Heart left ventricle (tissue), 16 donors: ENCODE measurements at places on chromosomes 5 and 9. TPM values are rescaled to one million over a fixed set of nuclear protein-coding genes. Genes with fewer than 3 reads are reported as not detected.

HTR4 gene
- 1.6 TPM for total RNA-seq

FLT4 gene
- 9.3 TPM for total RNA-seq

DNA sequence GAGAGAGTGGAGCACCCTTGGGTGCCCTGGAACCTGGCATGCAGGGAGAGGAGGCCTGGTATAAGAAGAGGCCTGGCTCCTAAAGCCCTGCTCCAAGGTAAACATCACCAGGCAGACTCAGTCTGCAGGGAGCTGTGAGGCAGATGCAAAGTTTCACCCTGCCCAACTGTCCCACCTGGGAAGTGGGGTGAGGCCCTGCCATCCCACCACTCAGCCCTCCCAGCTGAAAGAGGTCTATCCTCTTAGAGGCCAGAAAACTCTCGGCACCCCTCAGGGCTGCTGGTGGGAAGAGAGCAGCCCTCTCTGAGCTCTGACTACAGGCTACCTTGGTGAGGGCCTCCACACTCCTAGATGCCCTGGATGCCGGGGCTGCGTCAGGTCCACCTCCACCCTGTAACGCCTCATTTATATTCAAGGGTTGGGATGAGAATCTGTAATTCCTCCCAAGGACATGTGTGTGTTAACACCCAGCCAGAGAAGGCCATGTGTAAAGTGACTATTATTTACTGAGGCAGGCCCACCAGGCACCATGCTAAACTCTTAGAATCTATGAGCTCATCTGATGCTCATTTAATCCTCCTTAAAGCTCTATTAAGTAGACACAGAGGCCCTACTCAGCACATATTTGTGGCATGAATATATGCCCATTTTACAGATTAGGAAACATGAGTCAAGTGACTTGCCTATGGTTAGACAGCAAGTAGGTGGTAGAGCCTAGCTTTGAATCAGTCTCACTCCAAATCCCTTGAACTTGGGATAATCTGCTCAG, 205.9 kb downstream of the FSTL4 start:
- H3K27ac ChIP-seq: no peak overlapping the region
- H3K36me3 ChIP-seq: no peaks in the 10 kb centered on the region
- H3K4me3 ChIP-seq: no peak overlapping the region
- no peaks in the 10 kb centered on the region for H3K4me1 ChIP-seq
- peaks cover 4% of the 10 kb centered on the region for H3K27me3 ChIP-seq

SPINK6 gene
- total RNA-seq: not detected

DNA sequence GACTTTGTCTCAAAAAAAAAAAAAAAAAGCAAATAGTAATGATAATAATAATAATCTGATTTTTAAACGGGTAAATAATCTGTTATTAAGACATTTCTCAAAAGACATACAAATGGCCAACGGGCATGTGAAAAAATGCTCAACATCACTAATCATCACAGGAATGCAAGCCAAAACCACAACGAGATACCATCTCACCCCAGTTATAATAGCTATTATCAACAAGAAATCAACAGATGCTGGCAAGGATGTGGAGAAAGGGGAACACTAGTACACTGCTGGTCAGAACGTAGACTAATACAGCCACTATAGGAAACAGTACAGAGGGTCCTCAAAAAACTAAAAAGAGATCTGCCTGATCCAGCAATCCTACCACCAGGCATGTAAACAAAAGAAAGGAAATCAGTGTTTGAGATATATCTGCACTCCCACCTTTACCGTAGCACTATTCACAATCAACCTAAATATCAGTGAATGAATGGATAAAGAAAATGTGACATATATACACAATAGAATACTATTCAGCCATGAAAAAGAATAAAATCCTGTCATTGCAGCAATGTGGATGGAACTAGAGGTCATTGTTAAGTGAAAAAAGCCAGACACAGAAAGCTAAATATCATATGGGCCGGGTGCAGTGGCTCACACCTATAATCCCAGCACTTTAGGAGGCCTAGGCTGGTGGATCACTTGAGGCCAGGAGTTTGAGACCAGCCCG, 24.9 kb downstream of the VAV2 start:
- no peak for DNase-seq
- H3K36me3 ChIP-seq: no peaks in the 10 kb centered on the region
- no peak overlapping the region for H3K27ac ChIP-seq
- no peaks in the 10 kb centered on the region for H3K27me3 ChIP-seq
- H3K4me3 ChIP-seq: no peak overlapping the region

DNA sequence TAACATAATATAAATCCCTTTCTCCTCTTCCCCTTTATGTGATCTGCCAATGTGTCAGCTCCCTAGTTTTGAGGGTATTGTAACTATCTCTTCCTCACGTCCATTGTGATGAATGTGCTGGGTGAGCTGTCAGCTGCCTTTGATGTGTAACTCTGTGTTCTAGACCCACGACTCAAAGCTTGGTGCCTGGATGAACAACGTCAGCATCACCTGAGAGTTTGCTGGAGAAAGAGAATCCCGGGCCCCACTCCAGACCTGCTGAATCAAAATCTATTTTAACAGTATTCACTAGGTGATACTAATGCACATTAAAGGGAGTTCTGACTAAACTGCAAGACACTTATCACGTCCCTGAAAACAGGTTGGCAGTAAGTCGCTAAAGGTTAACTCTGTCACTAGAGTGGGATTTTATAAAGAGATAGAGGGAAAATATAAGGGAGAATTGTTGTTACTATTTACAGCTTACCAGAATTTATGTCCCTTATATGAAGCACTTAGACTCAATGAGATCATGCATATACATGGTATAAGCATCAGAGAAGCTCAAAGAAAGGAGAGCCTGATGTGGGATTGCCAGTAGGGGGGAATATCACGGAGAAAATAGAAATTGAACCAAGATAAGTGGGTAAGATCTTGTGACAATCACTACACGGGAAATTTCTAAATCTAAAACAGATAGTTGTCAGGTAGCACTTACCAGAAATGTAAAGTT, 423.8 kb upstream of the SLC30A5 start:
- H3K4me3 ChIP-seq: no peak overlapping the region
- H3K27me3 ChIP-seq: no peaks in the 10 kb centered on the region
- DNase-seq: no peak
- no peak overlapping the region for H3K27ac ChIP-seq
- no peaks in the 10 kb centered on the region for H3K36me3 ChIP-seq
- no peaks in the 10 kb centered on the region for H3K4me1 ChIP-seq

DNA sequence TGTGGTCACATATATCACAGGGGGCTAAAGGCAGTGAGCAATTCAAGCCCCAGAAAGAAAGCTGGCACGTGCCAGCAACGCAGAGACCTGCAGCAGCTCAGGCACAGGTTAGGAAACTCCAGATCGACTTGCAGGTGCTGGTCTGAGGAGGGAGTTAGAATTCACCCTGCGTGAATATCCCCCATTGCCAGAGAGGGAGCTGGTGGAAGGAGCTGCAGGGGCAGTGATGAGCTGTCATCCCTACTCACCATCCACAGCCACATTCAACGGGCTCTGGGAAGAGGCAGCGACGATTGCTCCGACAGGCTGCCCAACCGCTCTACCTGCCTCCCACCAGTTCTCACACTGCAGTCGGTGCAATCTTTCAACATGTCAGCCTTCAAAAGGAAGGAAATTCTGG, 40.8 kb upstream of the CLK4 start:
- DNase-seq: no peak
- peaks cover 8% of the 10 kb centered on the region for H3K27me3 ChIP-seq
- no peaks in the 10 kb centered on the region for H3K36me3 ChIP-seq
- H3K4me3 ChIP-seq: no peak overlapping the region
- H3K4me1 ChIP-seq: no peaks in the 10 kb centered on the region
- H3K27ac ChIP-seq: no peak overlapping the region

- H3K4me3 ChIP-seq: no peak overlapping the region
- H3K36me3 ChIP-seq: no peaks in the 10 kb centered on the region
- DNase-seq: no peak
- H3K4me1 ChIP-seq: no peaks in the 10 kb centered on the region
- H3K27ac ChIP-seq: no peak overlapping the region
These were observed 268.7 kb upstream of the GAS1 start for GRCh38 chr9:87216036-87216435.

- no peaks in the 10 kb centered on the region for H3K27me3 ChIP-seq
- H3K27ac ChIP-seq: peak overlapping the region; percentile 84
- peak; percentile 59 for DNase-seq
- peaks cover 3% of the 10 kb centered on the region for H3K36me3 ChIP-seq
These were observed 27.6 kb downstream of the ZDHHC11B start for GRCh38 chr5:756865-757345.

DNA sequence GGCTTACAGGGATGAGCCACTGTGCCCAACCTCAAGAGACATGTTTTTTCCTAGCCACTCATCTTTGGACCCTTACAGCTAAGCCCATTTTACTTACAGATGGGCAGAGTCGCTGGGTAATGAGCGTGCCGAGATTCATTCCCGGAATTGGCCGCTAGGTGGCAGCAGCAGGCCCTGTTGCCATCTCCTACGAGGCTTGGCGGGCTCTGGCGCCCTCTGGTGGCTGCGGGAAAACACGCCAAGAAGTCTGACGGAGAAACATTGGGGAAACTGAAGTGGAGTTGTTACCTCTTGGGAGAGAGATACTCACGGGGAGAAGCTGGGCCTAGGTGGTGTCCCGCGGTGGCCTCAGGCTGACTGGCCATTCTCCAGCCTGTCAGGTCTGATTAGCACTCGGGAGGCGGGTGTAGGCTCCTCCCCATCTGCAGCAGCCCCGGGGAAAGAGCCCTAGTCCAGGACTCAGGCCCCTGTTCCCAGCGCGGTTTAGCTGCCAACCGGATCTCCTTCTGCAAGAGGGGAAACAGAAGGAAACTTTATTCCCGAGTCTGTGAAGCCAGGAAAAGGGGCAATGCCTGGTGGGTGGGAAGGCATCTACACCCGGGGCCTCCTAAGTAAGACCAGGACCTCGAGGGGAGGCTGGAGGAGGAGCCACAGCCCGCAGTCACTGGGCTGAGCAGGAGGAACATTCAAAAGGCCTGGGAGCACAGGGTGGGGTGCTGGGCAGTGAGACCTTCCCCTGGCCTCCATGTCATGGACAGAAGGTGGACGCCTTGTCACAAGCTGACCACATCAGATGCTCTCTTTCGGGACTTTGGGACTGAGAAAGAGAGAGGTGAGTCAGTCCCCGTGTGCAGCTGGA, 9.7 kb downstream of the PTGES2 start:
- H3K36me3 ChIP-seq: no peaks in the 10 kb centered on the region
- H3K27me3 ChIP-seq: no peaks in the 10 kb centered on the region
- peak; percentile 94 for DNase-seq
- peaks cover 7% of the 10 kb centered on the region for H3K4me1 ChIP-seq

- peaks cover 8% of the 10 kb centered on the region for H3K4me1 ChIP-seq
- H3K27ac ChIP-seq: peak overlapping the region; percentile 43
- H3K27me3 ChIP-seq: no peaks in the 10 kb centered on the region
- H3K4me3 ChIP-seq: no peak overlapping the region
- H3K36me3 ChIP-seq: no peaks in the 10 kb centered on the region
These were observed 31.6 kb downstream of the CDH6 start for GRCh38 chr5:31225118-31225517.

- no peaks in the 10 kb centered on the region for H3K4me1 ChIP-seq
- no peaks in the 10 kb centered on the region for H3K36me3 ChIP-seq
- no peak overlapping the region for H3K27ac ChIP-seq
- no peaks in the 10 kb centered on the region for H3K27me3 ChIP-seq
- DNase-seq: no peak
- no peak overlapping the region for H3K4me3 ChIP-seq
These were observed 60.2 kb upstream of the PIP5K1B start for GRCh38 chr9:68644831-68645230.

GABRG2 gene
- total RNA-seq: not detected

DNA sequence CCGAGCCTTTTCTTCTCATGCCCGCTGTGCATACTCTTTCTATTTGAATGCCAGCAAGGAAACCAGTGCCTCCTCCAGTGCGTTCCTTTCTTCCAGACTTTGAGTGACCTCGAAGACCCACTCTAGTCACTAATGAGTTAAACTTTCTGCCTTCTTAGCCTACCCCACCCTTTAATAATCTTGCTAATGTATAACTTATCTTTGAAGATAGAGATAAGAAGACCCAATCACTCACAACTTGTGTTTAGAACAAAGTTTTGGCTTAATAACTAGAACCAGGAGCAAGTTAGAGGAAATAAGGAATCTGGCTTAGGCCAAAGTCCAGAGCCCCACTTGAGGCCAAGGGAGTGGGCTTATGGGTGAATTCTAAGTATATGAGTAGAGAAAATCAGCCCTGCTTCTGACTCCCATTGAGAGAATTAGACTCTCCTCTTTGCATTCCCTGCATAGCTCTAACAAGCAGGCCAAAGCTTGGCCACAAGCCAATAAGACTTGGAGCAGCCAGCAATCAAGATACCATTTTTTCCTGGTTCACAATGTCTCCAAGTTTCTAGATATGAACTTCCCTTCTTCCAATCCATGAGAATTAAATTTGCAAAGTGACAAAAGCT, 181.5 kb upstream of the PIK3R1 start:
- H3K4me3 ChIP-seq: no peak overlapping the region
- no peaks in the 10 kb centered on the region for H3K27me3 ChIP-seq
- peak; percentile 58 for DNase-seq
- H3K36me3 ChIP-seq: no peaks in the 10 kb centered on the region

GRXCR2 gene
- 0.28 TPM for total RNA-seq

DNA sequence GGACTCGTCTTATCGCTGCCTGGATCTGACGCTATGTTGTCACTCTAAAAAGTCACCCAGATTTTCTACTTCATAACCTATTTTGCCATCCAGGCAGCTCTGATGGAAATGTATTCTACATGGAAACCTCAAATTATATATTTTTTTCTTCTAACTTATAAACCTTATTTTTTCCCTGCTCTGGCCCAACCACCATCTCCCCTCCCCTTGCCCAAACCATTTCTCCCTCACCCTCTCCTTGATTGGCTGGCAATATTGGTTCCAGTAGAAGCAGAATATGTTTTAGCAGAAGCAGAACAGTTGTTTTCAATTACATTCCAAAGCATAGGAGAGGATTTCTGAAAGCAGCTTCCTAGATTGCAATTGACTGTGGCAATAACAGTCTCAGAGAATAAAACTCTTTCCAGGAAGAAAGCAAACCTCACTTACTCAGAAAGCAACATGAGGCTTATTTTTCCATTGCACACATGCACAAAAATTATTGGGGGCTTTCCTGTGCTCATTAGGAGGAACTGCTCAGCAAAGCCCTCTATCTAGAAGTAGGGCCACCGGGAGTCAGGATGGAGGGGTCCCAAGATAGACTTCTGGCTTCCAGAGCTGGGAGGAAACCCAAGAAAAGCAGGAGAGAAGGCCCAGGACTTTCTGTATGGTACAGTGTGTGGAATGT, 191.8 kb downstream of the ESM1 start:
- H3K4me1 ChIP-seq: peaks cover 17% of the 10 kb centered on the region
- no peak for DNase-seq
- no peak overlapping the region for H3K27ac ChIP-seq

SAXO1 gene
- total RNA-seq: 0.21 TPM

GRCh38 chr5:128490761-128491160, 47.3 kb downstream of the FBN2 start:
- no peaks in the 10 kb centered on the region for H3K36me3 ChIP-seq
- no peaks in the 10 kb centered on the region for H3K27me3 ChIP-seq
- no peaks in the 10 kb centered on the region for H3K4me1 ChIP-seq
- no peak overlapping the region for H3K4me3 ChIP-seq

GRCh38 chr5:115484368-115484767, 60.2 kb downstream of the FEM1C start:
- no peak overlapping the region for H3K4me3 ChIP-seq
- no peaks in the 10 kb centered on the region for H3K27me3 ChIP-seq
- no peak overlapping the region for H3K27ac ChIP-seq
- no peaks in the 10 kb centered on the region for H3K4me1 ChIP-seq

OR1Q1 gene
- total RNA-seq: not detected

ZNF189 gene
- total RNA-seq: 19.2 TPM

GRCh38 chr9:87271696-87272477, 225.8 kb upstream of the DAPK1 start:
- H3K27ac ChIP-seq: no peak overlapping the region
- H3K27me3 ChIP-seq: no peaks in the 10 kb centered on the region
- peaks cover 26% of the 10 kb centered on the region for H3K4me1 ChIP-seq
- H3K4me3 ChIP-seq: no peak overlapping the region
- H3K36me3 ChIP-seq: no peaks in the 10 kb centered on the region

PCDHA1 gene
- not detected for total RNA-seq
